Mucosa of gallbladder (tissue), 1 donor: ENCODE measurements at places on chromosomes 7 and 10. TPM values are rescaled to one million over a fixed set of nuclear protein-coding genes. Genes with fewer than 3 reads are reported as not detected.

GRCh38 chr7:101173752-101174244 is 6.3 kb downstream of the NAT16 start:
- no peak for DNase-seq

DNA sequence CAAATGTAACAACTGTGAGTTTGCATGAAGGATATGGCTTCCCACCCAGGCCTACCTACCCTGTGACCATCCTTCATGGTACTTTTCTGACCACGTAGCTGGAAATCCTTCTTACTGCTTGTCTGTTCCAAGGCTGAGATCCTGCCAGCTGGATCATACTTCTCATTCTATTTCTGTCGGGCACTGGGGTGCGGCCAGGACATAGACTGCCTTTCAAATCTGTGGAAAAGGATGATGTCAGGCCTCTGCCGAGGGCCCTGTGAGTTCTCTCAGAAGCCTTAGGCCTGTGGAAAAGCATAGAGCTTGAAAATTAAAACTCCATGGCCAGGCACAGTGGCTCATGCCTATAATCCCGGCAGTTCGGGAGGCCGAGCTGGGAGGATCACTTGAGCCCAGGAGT is 10.0 kb downstream of the VWC2 start:
- DNase-seq, result peak; percentile 41

- no peak for DNase-seq
Measured at GRCh38 chr7:124276005-124276622, 243.2 kb upstream of the TMEM229A start.

DNA sequence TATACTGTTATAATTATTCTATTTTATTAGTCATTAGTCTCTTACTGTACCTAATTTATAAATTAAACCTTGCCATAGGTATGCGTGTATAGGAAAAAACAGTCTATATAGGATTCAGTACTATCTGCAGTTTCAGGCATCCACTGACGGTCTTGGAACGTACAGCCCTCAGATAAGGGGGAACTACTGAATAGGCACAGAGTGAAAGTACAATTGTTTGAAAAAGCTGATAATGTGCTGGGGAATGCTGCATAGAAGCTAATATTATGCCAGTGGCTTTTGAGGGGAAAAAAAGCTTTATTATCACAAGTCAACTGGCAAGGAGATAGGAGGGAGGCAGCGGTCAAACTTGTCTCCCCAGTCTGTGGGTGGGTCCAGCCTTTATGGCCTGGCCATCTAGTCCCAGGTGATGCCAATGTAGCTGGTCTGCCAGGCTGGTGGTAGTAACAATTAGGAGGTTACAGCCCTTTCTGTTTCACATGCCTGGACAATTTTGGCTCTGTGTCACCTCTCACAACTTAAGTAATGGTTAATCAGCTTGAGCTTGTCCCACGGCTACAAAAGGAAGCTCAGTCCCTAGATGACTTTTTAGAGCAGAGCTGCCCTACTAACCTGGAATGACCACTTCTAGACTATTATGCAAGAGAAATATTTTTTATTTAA is 8.3 kb upstream of the FMC1 start:
- no peak for DNase-seq

DNA sequence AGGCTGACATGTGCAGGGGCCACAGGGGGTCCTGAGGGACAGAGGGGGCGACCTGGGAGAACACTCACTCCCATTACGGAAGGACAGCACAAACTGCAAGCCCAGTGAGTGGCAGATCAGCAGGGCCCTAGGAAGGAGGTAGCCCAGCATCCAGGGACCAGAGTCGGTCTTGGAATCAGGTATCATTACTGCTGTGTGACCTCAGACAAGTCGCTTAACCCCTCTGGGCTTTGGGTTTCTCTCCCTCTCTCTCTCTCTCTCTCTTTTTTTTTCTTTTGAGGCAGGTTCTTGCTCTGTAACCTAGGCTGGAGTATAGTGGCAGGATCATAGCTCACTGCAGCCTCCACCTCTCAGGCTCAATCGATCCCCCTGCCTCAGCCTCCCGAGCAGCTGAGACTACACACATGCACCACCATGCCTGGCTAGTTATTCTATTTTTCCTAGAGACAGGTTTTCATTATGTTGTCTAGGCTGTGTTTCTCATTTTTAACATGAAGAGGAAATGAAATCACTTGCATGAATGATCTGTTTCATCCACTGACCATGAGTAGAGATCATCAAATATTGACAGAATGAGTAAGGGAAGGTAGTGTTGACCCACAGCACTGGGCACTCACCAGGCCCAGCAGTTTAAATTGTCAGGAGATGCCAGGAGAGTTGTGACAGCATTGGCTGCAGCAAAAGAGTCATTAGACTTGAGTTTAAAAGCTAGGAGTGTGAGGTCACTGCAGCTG is 49.4 kb downstream of the BUB3 start:
- no peak for DNase-seq

The WNT16 gene
- 0.17 TPM for total RNA-seq

DNA sequence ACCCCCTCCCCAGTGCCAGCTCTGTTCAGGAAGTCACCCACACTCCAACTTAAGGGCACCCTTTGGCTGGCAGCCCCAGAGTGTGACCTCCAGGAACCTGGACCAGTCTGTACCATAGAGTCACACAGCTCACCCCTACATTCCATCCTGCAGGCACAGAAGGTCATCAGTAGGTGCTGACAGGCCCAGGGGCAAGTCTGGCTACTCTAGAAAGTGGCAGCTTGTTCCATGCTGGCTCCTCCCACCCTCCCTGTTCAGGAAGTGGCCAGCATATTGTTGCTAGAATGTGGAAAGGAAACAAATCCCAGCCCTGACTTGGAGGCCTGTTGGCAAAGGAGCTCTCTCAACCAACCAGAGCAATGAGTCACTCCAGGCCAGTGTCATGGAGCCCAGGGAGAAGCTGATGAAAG is 3.2 kb upstream of the NCOA4 start:
- peak; percentile 24 for DNase-seq

- DNase-seq, result no peak
Measured at GRCh38 chr7:132450188-132450587, 126.1 kb downstream of the PLXNA4 start.

DNA sequence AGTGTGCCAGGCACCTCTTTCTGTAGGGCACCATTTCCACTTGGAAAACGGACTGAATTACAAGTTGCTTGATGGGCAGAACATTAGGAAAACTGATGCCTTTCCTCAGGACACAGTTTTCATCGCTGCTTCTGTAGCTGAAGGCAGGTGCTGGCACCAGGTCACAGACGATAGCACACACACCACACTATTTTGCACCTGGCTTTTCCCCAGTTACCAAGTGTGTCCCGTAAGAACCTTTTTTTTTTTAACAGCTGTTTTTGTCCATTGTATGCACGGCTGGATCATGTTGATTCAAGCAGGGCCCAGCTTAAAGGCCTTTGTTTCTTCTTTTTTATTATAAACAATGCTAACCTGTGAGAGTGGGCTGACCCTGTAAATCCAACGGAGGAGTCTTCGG is 1.3 kb upstream of the GET4 start:
- no peak for DNase-seq

The LLCFC1 gene
- total RNA-seq, result not detected

GRCh38 chr7:155468785-155469148 is 10.8 kb downstream of the EN2 start:
- no peak for DNase-seq

The PPP3CB gene
- 46.4 TPM for total RNA-seq

The PWWP2B gene
- 52.9 TPM for total RNA-seq

The LIPF gene
- total RNA-seq, result not detected

- DNase-seq, result no peak
Measured at GRCh38 chr7:128934361-128935341, 3.1 kb upstream of the IRF5 start.

DNA sequence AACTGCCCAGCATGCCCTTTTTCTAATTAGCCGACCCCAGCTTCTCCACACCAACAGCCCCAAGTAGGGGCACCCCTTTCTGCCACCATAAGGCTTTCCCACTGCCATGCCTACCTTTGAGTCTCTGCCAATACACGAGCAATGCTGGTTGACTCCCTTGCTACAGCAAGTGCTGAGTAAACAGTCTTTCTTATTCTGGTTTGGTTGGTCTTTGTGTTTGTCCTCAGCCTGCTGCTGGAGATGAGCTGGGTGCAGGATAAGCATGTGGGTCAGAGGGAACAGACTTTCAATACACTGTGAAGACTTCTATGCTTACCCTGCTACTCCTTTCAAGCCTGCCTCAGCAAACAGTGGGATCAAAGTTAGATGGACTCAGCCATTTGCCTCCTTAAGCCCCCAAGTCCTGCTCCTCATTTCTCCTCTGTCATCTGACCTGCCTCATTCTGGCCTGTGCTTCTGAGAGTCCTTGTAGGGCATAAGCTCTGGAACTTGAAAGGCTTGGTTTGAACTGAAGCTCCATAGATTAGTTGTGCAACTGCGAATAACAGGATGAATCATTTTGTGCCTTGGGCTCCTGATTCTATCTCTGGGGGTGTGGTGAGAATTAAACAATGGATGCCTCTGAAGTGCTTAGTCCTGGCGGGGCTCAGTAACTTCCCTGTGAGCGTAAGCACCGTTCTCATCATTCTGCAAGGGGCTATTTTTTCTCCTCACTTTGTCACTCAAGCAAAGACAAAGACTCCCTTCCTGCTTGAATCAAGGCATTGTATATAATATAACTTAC is 533.8 kb upstream of the DPP6 start:
- DNase-seq, result no peak

- DNase-seq, result peak; percentile 53
Measured at GRCh38 chr7:516606-517456, 2.8 kb downstream of the PDGFA start.

- no peak for DNase-seq
Measured at GRCh38 chr7:94439893-94440381, 45.2 kb downstream of the COL1A2 start.

DNA sequence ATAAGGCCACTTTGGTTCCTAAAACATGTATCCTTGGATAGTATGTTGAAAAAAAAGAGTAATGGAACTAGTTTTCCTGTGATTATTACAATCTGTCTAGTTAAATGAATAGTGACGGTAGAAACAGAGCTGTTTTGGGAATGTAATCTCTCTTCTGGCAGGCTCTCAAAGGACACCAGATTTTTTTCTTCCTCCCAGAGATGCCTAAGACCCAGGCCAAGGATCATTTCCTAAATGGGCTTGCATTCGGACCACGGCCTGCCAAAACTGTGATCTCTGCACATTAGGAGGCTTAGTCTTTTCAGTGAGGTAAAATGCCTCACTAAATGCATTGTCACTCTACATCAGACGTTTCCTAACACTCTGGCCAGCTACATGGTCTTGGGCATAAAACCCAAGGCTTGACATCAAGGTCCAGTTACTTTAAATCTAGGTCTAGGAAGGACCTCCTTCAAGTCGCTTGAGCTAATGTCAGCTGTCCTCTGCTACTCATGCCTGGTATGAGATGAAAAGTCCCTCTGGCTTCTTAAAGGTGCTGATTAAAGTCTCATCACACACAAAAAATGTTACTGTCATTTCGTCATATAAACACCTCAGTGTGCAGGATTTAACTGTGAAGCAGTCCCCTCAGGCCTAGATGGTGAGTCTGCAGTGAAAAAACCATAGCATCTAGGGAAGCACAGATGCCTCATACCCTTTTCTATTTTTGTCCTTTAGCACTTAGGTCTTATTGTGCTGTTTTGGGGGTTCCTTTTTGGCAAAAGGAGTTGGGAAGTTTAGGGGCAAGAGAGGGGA is 47.7 kb downstream of the DLD start:
- no peak for DNase-seq

GRCh38 chr10:79292891-79293746 is 54.1 kb upstream of the PPIF start:
- no peak for DNase-seq

GRCh38 chr7:149795126-149795525 is 21.7 kb upstream of the ZNF467 start:
- DNase-seq, result no peak

DNA sequence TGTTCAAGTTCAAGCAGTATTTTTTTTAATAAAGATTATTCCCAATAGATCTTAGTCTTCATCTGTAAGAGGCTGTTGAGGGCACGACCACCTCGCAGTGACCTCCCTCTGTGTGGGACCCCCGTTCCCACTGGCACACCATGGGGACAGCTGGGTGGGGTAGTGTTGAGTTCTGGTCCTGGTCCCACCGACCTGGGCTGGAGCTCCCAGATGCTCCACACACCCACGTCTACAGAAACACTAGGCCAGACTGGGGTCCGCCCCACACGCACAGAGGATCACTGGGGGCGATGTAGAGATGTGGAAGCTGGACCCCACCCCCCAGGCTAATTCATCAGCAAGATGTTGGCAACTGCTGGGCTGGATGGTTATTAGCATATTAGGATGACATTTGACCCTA is 623.6 kb downstream of the PTPRN2 start:
- no peak for DNase-seq

- no peak for DNase-seq
Measured at GRCh38 chr7:155807065-155807671, 5.1 kb downstream of the SHH start.

DNA sequence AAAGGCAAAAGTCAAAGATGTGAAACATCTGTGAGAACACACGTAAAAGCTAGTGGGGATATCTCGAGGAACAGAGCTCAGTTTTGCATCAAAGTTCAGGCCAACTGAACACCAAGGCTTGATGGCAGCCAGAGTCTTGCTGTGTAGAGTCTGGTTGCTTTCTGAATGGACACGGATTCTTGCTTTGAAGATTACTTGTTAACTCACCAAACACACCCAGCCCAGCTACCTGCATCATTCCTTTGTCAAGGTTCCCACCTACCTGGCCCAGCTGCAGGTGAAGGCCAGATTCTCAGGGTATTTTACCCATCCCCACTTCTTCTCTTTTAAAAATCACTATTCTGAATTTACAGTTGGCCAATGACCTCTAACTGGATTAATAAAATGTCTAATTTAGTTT is 174.4 kb upstream of the PHYHIPL start:
- DNase-seq, result no peak

GRCh38 chr10:54962134-54962900 is 161.3 kb upstream of the PCDH15 start:
- no peak for DNase-seq

The PDZD7 gene
- total RNA-seq, result 5.3 TPM

- no peak for DNase-seq
Measured at GRCh38 chr10:101682172-101682825, 12.7 kb downstream of the FBXW4 start.

The TACC2 gene
- 92.5 TPM for total RNA-seq

DNA sequence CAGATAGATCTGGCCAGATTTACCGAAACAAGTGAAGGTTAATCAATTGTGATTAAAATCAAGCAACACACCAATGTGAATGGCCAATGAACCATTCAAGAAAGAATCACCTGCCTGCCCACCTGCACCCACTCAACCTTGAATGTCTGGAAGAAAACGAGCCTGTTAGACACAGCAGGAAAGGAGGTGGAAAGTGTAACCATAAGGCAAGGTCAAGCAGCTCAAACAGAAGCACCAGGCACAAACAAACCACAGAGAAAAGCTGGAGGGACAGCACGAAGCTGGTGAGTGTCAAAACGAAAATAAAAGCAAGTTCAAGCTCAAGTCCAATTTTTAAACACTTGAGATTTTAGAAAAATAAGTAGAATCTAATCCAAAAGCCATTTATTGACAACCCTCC is 64.9 kb downstream of the STEAP1B start:
- no peak for DNase-seq

The DLX6 gene
- not detected for total RNA-seq
